ENCODE measurements at places on chromosomes 6 and 20. TPM values are rescaled to one million over a fixed set of nuclear protein-coding genes. Genes with fewer than 3 reads are reported as not detected.

- peak; percentile 93 for DNase-seq
- H3K36me3 ChIP-seq = peaks cover 12% of the 10 kb centered on the region
- H3K27me3 ChIP-seq = no peaks in the 10 kb centered on the region
- peak overlapping the region; percentile 39 for H3K27ac ChIP-seq
- no peak overlapping the region for H3K4me3 ChIP-seq
Observed at GRCh38 chr20:36835453-36836198, 40.3 kb upstream of the TLDC2 start.

GRCh38 chr6:22668717-22669116, 99.4 kb downstream of the HDGFL1 start:
- H3K36me3 ChIP-seq = no peaks in the 10 kb centered on the region
- no peak for DNase-seq
- no peaks in the 10 kb centered on the region for H3K4me1 ChIP-seq
- no peak overlapping the region for H3K27ac ChIP-seq
- no peak overlapping the region for H3K4me3 ChIP-seq

DNA sequence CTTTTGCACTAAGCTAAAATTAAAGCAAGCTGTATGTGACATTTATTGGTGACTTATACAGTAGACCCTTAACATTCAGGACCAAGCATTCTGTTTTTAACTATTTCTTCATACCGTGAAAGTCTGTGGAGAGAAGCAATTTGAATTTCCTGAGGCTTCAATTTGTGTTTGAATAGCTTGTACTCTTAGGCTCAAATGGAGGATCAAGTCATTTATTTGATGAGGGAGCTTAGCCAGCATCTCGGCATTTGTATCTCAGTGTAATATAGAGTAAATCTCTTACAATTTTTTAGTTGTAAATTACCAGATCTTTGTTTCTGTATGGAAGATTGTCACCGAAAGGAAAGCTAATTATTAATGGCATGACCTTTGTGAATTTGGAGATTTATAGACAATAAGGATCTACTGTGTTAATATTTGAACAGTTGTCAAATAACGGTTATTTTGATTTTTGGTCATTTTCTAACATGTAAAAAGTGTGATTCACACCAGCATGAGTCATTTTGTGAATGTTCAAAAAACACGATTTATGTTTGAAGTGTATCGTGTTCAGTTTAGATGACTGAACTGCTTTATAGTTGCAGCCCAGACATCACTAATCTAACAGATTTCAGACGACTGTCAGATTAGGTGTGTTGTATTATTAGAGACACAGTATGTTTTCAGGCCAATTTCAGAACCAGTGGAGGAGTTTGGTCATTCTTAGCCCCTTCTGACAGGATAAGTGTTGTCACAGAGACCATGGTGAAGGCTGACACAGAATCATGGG, 332.9 kb downstream of the CDKAL1 start:
- no peaks in the 10 kb centered on the region for H3K27me3 ChIP-seq
- no peak overlapping the region for H3K27ac ChIP-seq

DNA sequence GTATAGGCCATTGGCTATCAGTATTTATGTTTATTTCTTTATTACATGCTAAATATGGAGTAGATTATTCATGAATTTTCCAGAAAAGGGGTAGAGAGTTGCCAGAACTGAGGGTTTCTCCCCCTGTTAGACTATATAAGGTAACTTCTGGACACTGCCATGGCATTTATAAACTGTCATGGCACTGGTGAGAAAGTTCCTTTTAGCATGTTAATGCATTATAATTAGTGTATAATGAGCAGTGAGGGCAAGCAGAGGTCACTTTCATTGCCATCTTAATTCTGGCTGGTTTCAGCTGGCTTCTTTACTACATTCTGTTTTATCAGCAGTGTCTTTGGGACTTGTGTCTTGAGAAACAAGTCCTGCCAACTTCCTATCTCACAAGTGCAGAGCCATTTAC, 220.0 kb upstream of the CNR1 start:
- DNase-seq = no peak
- H3K27ac ChIP-seq = no peak overlapping the region
- H3K4me1 ChIP-seq = no peaks in the 10 kb centered on the region
- no peaks in the 10 kb centered on the region for H3K36me3 ChIP-seq
- H3K27me3 ChIP-seq = no peaks in the 10 kb centered on the region
- H3K4me3 ChIP-seq = no peak overlapping the region

DNA sequence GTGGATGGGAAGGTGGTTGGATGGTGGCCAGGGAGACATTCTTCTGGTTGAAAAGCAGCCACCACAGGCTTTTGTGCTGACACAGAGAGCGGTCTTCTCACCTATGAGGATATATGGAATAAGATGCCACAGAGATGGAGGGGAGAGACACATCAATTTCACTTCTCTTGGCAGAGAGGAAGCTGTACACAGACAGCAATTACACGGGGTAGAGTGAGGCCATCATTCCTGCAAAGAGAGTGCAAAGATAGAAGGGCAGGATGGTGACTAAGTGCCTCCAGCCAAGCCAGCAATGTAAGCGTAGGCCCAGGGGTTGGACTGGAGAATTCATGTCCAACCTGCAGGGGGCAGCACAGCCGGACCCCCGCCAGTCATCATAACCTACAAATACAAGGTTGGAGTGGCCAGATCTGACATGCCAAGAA, 56.4 kb downstream of the NRN1 start:
- H3K27me3 ChIP-seq = no peaks in the 10 kb centered on the region
- no peak overlapping the region for H3K4me3 ChIP-seq
- DNase-seq = no peak
- no peak overlapping the region for H3K27ac ChIP-seq
- H3K4me1 ChIP-seq = no peaks in the 10 kb centered on the region

DNA sequence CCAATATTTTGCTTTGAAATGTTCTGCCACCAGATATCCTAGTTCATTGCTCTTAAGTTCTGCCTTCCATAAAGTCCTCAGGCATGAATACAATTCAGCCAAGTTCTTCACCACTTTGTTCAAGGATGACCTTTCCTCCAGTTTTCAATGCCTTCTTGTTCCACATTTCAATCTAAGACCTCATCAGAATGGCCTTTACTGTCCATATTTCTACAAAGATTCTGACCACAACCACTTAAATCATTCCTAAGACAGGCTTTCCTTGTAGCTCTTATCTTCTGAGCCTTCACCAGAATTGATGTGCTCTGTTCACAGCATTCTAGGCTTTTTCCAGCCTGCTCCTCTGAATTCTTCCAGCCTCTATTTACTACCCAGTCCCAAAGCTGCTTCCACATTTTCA, 319.0 kb downstream of the HACE1 start:
- H3K4me1 ChIP-seq = no peaks in the 10 kb centered on the region
- no peak overlapping the region for H3K27ac ChIP-seq
- no peak overlapping the region for H3K4me3 ChIP-seq
- H3K36me3 ChIP-seq = no peaks in the 10 kb centered on the region
- H3K27me3 ChIP-seq = no peaks in the 10 kb centered on the region

Gene UNC93A
- not detected for total RNA-seq

Gene PNLDC1
- total RNA-seq = not detected

Gene CD24
- total RNA-seq = 2,748 TPM

Gene DACT2
- total RNA-seq = not detected

Gene TFAP2B
- total RNA-seq = not detected

Gene BPIFB1
- not detected for total RNA-seq

Gene CAP2
- 11.7 TPM for total RNA-seq

Measured in thyroid gland (tissue), 4 donors.